ENCODE measurements at places on chromosomes 4 and X.

- DNase-seq: no peak
Measured at GRCh38 chr4:78222575-78223186, 165.6 kb downstream of the FRAS1 start.

- DNase-seq: no peak
Measured at GRCh38 chr4:78585633-78586032, 34.1 kb downstream of the ANXA3 start.

DNA sequence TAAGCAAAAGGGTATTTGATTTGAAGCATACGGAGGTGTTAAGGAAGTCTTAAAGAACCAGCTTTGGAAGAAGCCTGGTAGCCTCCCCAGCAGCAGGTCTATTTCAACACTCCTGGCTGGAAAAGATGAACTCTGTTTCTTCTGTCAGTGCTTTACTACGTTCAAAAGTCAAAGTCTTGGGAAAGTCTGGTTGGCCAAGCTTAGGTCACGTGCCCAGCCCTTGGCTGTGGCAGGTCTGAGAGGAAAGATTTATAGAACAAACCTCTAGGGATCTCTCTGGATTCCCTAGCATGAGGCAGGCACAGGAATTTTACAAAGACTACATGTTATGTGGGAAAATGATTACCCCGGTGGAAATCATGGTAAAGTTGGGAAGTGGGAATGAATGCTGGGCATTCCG, 8.6 kb upstream of the ARHGAP10 start:
- no peak for DNase-seq

- no peak for DNase-seq
Measured at GRCh38 chrX:151790481-151791160, 56.1 kb downstream of the CNGA2 start.

- DNase-seq: no peak
Measured at GRCh38 chr4:185710487-185710995, 101.5 kb downstream of the SORBS2 start.

DNA sequence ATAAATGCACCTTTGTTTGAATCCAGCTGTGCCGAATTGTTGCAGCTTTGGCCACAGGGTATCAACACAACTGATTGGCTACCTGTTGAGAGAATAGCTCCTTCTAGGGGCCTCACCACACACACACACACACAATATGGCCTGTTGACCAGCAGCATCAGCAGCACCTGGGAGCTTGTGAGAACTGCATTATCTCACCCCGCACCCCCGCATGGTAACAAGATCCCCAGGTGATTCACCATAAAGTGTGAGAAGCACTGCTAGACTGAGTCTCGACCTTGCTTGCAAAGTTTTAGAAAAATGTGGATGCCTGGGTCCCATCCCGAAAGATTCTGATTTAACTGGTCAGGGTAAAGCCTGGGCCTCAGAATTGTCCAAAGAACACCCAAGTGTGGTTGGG, 176.9 kb upstream of the PRPS2 start:
- no peak for DNase-seq

GRCh38 chr4:19776021-19776459, 475.7 kb upstream of the SLIT2 start:
- DNase-seq: no peak

DNA sequence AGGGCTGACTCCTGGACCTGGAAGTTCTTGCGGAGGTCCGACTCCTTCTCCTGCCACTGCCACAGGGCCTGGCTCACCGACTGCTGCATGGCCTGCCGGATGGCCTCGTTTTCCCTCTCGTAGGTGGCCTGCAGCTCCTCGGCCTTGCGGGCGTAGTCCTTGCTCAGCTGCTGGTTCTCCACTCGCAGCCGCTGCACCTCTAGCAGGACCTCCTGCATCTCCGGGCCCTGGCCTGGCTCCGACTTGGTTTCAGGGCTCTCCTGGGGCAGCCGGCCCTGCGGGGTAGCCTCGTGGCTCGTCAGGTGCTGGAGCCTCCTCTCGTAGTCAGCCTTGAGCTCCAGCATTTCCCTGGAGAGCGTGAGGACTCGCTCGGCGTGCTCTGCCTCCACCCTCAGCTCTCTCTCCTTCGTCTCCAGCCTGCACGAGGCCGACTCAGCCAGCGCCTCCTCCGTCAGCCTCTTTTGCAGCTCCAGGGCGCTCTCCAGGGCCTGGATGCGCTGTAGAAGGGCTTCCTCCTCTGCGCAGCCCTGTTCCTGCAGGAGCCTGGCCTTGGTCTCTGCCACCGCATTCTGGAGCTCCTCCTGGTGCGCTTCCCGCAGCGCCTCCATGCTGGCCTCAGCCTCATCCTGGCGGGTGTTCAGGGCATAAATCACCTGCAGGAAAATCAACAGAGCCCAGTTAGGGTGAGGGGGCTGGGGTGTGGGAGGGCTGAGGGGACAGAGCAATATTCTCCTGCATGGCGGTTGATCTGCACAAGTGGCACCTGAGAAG, 72.2 kb downstream of the FAM184B start:
- no peak for DNase-seq

DNA sequence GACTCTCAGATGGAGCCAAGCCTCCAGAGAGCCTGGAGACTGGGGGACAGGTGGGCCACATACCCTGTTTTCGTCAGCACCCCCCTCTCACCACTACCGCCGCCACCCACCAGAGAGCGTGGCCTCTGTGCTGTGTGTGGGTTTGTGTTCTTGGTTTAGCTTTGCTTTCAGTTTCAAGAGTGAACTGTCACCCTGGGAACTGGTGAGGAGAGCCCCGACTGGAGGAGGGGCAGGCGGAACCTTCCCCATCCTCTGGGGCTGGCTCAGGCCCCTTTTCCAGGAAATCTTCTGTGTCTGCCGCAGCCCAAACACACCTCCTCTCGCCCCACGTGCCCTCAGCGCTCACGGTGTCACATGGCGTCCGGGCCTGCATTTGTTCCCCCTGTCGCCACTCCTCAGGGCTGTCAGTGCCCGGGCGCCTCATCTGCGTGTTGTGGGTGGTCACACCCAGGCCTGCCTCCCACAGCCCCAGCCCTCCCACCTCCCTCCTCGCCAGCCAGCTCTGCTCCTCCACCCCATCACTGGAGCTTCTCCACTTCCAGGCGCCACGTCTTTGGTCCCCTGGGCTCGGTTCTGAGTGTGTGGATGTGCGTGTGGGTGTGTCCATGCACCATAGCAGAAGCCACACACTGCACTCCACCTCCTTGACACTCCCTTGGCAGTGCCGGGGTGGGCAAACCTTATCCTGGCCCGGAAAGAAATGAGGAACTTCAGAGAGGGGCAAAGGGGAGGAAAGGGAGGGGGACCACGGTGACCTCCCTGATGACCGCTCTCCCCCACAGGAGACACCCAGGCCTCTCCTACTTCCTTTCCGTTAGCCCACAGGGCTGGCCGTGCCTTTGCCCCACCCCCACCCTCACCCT, 27.8 kb downstream of the ELF4 start:
- DNase-seq: peak; percentile 33

- no peak for DNase-seq
Measured at GRCh38 chrX:44019911-44020310, 46.7 kb upstream of the NDP start.

DNA sequence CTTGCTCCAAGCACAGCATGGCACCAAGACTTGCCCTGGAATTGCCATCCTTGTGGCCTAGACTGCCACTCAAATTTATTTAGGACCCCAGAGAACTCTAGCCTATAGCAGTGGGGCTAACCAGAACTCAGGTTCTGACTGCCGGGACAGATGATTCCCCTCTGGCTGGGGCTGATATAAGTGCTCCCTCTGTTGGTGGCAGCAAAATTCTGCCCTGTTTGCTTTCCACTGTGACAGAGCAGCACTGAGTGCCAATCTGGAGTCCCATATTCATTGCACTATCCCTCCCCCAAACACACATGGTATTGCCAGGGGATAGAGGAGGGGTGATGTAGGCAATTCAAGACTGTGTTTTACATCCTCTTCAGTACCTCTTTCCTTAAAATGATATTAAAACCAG, 1081.9 kb downstream of the FAT4 start:
- DNase-seq: no peak

- DNase-seq: no peak
Measured at GRCh38 chr4:105991726-105992125, 96.5 kb downstream of the NPNT start.

- DNase-seq: no peak
Measured at GRCh38 chrX:1529328-1529727, 7.7 kb downstream of the P2RY8 start.

DNA sequence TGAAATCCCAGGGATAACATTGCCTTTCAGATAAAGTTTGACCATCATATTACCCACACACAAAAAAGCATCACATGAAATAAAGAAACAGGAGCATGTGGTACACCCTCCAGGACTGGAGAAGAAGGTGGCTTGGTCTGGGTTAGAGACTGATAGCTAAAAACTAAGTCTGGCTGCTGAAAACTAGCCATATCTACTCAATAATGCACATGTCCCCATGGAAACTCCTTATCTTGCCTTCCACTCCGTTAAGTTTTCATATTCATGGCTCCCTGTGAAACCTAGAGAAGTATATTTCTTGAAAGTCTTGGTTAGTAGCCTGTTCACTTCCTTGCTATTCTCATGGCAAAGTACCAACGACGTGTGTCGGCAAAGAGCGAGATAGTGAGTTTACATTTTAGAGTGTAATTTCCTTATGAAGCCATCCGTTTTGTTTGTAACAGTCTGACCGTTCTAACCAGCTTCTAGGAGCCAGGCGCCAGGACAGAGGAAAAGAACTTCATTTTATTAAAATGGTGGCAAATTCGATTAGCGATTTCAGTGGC, 6.7 kb upstream of the DCTD start:
- DNase-seq: no peak

DNA sequence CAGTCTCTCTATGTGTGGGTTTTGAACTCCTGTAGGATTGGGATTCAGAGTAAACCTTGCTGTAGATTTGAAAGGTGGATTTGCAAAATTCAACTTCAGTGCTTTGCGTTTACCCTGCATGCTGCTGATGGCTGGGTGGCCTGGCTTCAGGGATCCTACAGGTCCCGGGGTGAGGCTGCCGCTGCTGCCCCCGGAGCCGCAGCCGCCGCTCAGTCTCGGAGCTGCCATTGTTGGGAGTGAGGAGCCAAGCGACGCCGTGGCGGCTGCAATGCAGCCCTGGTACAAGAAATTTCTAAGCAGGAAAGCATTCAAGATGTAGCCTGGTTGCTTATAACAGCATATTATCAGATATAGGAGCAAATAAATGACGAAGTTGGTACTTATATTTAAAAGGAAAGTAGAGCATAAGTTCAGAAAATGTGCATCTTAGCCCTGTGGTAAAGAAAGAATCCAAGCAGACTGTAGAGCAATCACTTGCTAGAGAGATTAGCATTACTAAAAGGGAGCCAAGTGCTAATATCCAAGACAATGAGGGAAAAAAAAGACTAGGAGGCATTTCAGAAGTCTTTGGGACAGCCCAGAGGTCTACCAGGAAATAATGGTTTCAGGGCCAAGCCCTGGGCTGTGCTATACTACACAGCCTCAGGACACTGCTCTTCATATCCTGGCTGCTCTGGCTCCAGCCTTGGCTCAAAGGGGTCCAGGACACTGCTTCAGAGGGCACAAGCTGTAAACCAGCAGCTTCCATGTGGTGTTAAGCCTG, 36.9 kb upstream of the CHIC1 start:
- no peak for DNase-seq

DNA sequence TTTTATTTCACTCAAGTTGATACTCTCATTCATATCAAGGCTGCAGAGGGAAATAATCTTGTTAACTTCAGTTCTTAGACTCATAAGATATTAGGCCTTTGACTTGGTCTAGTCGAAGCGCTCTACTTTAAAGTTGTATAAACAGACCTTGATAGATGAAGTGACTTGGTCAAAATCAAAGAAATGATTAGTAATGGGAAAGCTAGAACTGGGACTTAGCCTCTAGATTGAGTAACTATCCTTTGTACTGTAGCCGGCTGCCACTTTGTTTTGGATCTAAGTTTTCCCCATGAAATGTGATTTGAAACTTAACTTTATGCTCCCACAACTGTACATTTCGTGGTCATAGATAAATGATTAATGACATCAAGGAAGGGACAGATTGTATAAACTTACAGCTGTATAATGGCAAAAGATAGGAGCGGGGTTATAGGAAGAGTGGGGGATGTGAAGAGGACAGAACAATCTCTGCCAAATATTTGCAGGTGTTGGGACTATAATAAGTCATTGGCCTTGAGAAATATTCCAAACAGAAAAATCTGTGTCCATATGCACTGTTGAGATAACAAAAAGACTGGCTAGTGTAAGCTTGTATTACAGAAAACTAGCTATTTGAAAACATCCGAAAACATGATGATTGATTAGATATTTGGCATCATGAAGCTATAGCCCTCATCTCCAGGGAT, 17.2 kb downstream of the MID2 start:
- no peak for DNase-seq

DNA sequence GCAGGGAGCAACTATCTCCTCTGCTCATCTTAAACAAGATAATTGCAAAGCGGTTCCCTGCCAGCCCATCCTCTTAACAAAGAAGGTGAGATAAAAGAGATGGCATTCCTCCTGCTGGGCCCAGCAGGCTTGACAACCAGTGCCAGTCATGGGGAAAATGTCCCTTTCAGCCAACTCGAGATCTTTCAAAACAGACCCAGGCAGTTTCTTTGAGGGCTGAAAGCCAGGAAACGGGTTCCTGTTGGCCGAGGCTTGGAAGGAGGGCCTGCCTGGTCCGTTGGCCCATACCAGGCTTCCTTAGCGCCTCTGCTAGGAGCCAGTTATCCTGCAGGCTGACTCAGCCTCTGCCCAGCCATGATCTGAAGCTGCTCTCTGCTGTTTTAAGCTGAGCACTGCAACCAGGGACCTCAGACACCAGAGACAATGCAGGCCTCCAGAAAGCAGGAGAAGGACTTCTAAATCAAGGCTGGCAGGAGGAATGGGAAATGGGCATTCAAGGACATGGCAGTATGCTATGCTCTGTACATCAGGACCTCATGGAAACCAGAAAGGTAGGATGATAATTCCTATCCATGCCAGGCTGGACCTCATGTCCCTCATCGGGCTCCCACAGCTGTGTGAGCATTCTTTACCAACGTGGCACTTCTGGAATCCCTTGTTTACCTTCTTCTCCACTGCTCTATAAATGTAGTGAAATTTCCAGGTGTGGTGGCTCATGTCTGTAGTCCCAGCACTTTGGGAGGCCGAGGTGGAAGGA, 42.4 kb upstream of the SLC2A9 start:
- DNase-seq: no peak

- DNase-seq: no peak
Measured at GRCh38 chr4:95627024-95627605, 78.3 kb upstream of the UNC5C start.

GRCh38 chr4:153159016-153159415, 45.2 kb upstream of the TRIM2 start:
- no peak for DNase-seq

- DNase-seq: no peak
Measured at GRCh38 chr4:87045659-87046058, 110.8 kb downstream of the AFF1 start.

DNA sequence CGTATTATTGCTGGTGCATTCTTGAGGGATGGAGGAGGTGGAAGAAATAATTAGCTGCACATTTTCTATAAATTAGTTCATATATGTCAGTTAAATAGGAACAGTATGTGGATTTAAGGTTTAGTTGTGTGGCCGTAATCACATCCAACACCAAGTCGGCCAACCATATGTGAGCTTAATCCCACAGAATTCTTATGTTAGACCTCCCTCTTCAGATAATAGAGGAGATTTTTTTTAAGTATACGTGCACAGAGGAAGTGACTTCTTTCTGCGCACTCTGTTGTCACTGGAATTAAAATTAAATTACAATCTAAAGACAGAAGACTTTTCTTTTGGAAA, 2.1 kb downstream of the SEPTIN11 start:
- no peak for DNase-seq

- no peak for DNase-seq
Measured at GRCh38 chr4:158776106-158776505, 7.3 kb downstream of the FNIP2 start.

GRCh38 chr4:169079942-169080827, 70.1 kb upstream of the CBR4 start:
- DNase-seq: no peak

GRCh38 chr4:25575611-25576010, 80.0 kb upstream of the SLC34A2 start:
- no peak for DNase-seq

Data from stimulated activated CD8-positive, alpha-beta memory T cell treated with anti-CD3 and anti-CD28 coated beads, Interleukin-2, amount 100 ng/mL, for 1 hour (primary cell).